ENCODE measurements at places on chromosomes 11 and 22.

GRCh38 chr11:7936615-7937014 is 4.9 kb downstream of the OR10A3 start:
- DNase-seq = no peak

DNA sequence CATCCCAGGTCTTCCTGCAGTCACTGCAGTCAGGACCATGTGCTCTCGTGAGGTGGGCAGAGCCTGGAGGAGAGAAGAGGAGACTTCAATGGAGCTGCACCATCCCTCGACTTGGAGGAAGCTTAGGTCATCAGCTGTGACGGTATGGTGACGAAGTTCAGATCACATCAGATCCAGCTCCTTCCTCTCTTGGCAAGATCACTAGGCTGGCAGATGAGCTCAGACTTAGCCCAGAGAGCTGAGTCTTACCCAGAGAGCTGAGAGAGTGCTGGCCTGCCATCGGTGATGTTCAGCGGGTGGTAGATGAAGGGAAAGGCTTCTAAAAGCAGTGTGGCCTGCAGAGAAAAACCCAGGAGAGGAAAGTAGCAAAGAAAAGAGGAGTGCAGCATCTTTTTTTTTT is 1.8 kb upstream of the SLC15A3 start:
- DNase-seq = no peak

DNA sequence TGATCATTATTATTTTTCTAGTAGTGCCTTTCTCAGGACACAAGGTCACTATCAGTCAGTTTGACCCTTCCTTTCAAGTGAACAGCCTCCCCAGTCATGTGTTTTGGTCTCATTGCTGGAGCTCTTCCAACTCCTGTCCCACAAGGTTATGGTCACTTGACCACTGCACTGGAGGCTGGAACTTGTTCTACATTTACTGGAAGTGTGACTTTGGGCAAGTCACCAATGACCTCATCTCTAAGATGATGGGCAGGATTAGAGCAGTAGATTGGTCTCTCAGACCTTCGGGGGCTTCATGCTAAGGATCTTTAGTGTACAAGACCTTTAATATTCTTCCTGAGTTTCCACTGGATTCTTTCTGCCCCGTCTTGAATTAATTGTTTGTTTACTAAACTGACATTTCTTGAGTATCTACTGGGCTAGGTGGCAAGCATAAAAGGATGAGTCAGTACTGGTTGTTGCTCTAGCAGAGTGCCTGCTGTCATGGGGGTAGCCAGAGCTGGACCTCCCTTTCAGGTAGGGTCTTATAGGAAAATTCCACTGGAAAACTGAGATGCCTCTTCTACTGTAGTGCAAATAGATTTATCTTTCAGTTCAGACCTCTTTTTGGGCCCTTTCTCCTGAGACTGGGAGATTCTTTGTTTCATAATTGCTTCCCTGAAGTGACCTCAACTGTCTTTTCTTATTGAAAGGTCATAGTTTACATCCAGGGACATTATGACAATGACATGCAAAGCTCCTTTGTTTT is 106.8 kb downstream of the GRAMD1B start:
- DNase-seq = no peak

GRCh38 chr11:30364139-30364836 is 41.4 kb downstream of the ARL14EP start:
- DNase-seq = no peak

GRCh38 chr11:71293961-71294782 is 41.8 kb upstream of the SHANK2 start:
- no peak for DNase-seq

DNA sequence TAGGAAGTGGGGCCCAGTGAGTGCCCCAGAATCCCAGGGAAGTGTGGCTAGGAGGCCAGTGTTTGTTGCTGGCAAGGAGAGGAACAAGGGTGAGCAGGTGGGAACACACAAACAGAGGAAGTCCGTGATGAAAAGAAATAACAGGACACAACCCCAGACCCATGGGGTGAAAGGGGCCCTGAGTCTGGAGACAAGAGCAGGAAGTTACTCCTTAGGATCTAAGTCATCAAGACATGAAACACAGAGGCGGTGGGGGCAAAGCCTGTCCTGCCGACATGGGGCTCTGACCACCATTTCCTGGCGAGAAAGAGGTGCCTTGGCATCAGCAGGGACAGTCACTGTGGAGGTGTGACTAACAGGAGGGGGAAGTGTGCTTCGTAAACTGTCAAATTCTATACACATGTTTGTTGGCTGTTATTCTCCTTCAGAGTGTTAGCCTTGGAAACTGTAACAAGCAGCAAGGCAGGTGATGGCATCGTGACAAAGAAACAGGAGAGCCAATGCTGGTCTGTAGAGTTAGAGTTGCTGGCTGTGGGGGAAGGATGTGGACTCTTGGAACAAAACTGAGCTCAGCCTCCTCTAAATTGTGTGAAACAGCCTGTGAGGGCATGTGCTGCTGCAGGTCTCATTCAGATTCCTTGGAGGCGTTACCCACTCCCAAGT is 21.7 kb downstream of the CHST1 start:
- peak; percentile 1 for DNase-seq

DNA sequence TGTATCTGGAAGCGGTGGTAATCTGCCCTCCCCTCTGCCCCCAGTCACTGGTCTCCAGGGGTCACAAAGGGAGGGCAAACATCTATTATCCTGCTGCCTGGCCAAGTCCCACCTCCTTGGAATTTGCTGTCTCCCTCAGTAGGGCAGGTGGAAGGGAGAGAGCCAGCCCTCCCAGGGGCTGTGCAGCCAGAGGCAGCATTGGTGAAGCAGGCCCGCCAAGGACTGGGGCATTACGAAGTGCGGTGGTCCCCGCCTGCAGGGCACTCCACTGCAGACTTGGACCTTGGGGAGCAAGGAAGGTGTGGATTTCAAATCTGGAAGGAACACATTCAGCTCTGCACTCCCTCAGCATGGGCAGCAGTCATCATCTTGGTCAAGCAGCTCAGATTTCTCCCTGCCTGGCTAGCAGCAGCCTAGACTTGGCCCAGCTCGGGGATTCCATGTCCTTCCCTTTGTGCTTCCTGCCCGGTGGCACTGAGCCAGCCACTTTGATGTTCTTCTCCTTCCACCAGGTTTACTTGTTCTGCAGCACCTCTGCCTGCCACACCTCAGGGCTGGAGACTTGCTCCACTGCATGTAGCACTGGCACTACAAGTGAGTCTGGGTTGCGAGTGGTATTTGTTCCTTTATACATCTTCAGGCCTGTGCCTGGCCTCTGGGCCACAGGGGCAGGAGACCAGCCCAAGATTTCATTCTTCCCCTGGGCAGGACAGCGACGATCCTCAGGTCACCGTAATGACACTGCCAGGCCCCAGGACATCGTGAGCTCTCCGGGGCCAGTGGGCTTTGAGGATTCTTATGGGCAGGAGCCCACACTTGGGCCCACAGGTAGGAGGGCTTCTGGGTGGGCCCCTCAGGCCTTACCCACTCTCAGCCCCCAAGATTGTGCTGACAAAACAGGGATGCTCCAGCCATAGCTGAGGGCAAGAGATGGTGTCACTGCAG is 7.4 kb downstream of the ZP1 start:
- DNase-seq = no peak

DNA sequence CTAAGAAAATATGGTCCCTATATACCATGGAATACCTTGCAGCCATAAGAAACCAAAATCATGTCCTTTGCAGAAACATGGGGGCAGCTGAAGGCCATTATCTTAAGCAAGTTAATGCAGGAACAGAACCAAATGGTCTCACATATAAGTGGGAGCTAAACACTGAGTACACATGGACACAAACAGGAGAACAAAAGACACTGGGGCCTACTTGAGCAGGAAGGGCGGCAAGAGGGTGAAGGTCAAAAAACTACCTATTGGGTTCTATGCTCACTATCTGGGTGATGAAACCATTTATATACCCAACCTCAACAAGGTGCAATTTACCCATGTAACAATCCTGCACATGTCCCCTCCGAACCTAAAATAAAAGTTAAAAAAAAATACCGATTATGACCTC is 22.5 kb downstream of the GAS2 start:
- no peak for DNase-seq

GRCh38 chr22:29083933-29084591 is 11.2 kb downstream of the KREMEN1 start:
- DNase-seq = no peak

- DNase-seq = no peak
Observed at GRCh38 chr22:41899992-41900651, 14.8 kb downstream of the SHISA8 start.

DNA sequence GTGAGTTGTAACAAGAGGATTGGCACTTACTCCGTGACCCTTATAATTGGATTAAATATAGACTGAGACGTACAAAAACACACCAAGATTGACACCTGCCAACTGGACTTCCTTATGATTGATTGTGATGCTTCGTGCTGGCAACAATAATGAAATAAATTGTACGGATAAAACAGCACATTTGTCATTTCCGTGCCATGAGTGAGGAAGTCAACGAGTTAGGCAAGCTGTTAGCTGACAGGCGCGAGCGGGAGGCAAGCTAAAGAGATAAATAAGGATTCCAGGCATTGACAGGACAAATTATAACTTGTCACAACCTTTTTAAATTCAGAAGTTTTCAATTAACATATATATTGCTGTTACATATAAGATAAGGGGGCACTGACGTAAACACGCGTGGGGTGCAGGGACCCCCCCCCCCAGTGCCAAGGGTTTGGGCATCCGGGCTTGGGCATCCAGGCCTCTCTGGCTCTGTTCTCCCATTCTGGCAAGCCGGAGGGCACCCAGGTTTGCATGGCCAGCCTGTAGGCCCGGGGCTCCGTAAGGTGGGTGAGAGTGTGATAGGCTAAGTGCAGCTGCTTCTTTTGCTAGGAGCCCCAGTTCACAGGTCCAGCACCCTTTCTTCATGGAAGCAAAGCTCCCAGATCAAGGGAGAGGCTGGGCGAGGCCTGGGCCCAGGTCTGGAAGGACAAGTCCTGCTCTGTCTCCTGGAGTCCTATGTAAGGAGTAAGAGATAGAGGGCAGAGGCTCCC is 11.2 kb upstream of the PAX6 start:
- no peak for DNase-seq

DNA sequence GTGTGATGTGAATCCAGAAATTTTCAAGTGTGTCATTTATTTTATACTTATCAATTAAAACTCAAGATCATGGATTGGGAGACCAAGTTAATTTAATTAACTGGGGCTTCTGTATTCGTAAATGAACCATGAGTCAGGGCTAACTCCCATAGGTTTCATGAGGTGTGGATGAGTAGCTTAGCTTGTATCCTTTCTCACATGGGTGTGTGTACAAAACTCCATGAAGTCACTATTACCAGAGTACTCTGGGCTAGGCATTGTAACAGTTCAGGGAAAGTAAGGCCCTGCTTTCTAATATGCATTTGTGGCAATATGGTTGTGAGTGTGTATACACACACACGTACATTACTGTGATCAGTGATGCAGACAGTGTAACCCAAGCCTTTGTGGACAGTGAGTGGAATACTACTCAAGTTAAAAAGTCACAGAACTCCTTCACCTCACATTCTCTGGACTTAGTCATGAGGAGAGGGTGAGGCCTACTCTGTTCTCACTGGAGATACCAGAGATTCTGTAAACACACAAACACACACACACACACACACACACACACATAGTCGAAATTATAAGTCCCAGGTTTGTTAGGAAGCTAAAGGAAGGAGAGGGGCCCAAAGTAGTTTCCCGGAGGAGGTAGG is 3.5 kb downstream of the CNTF start:
- DNase-seq = no peak

- peak; percentile 56 for DNase-seq
Observed at GRCh38 chr11:118202599-118203422, 22.0 kb downstream of the JAML start.

GRCh38 chr11:36791957-36792356 is 193.9 kb upstream of the RAG2 start:
- DNase-seq = no peak

GRCh38 chr11:35531246-35531645 is 5.8 kb upstream of the PAMR1 start:
- DNase-seq = no peak

GRCh38 chr11:126790550-126791081 is 210.0 kb downstream of the KIRREL3 start:
- DNase-seq = no peak

DNA sequence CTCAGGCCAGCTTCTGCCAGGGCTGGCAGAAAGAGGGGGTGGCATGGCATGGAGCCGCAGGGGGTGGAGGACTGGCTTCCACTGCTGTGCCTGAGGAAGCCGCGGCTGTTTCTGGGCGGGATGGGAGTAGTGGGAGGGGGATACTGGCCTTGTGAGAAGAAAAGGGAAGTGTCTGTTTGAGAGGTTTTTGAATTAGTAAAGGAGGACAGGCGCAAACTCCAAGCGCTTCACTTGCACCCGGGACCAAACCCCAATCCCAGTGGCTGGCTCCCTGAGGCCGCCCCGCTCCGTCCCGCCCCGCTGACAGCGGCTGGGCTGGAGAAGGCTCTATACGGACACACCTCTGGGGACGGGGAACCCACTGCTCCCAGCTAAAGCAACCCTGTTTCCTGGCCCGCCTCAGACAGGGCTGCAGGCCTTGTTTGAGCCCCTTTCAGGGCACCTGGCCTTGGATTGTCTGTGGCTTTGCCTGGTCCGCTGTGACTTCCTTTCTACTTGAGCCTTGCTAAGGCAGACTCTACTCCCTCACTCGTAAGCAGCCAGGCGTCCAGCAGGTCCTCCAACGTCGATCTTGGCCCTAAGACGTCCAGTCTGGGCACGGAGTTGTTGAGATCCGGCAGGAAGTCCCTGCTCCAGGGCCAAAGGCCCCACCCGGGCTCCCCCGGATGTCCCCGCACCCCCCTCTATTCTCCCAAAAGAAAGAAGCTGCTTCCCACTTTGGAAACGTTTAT is 2.2 kb downstream of the APOA1 start:
- no peak for DNase-seq

DNA sequence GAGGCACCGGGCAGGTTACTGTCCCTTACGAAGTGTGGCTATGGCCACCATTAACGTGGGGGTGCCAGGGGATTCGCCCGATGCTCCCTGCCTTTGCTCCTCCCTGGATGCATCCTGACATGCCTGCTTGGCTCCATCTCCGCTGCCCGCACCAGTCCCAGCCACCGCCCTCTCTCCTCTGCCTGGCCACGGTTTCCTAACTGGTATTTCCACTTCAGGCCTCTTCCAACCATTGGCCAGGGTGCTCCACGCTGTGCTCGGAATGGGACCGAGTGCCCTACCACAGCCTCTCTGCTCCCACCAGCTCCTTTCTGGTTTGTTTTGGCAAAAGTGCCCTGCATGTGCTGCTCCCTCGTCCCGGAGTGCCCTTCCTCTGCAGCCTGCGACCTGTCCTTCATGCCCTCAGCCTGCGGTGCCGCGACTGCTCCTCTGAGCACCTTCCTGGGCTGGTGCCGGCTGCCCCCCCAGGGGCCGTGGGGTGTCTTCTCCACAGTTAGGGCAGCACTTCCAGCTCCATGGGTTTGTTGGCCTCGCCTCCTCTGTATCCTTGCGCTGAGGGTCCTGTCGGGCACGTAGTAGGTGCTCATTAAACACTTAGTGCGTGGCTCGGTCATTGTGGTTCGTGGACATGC is 12.6 kb upstream of the GRAMD4 start:
- no peak for DNase-seq

GRCh38 chr11:76148231-76148630 is 58.1 kb downstream of the WNT11 start:
- no peak for DNase-seq
